ENCODE measurements at places on chromosomes 3 and 15.

DNA sequence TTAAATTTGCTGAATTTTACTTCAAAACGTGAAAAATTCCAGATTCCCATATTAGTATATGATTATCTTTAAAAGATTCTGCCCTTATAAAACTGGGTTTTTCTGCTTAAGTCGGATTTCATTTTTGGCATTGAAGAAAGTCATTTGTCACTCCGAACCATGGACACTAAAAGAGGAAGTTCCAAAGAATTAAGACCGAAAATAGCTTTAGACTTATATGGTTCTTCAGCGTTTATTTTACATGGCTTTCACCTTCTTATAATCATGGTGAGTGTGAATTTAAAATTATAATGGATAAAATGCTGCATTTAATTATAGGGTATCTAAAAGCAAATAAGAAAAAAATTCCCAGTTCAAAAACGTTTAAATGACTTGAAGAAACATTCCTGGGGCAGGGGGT is 1.0 kb downstream of the C3orf38 start:
- DNase-seq = no peak

GRCh38 chr3:127473244-127474024 is 117.1 kb downstream of the TPRA1 start:
- no peak for DNase-seq

DNA sequence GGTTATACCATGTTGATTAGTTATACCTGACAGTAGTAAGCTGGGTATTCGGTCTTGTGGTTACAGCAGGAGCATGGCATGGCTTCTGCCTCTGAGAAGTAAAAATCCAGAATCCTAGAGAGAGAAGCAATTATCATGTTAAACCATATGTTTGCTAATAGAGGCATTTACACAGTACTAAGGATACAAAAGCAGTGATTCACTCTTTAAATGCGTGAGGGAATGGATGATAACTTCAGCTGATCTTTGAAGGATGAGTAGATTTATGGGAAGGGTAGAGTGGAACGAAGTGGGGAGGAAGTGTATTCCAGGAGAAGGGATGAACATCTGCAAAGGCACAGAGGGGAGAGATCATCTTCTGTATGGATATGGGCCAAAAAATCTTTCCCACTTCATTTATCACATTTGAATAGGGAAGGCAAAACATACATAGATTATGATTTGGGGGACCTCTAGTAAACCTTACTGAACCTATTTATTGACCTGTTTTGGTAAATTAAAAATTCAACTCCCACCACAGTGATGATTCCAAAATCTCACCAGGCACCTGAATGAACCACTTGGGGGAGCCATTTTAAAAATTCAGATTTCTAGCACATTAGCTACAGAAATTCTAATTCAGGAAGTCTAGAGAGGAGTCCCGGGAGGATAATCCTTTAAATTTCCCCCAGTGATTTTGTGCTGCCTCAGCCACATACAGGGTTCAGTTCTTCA is 35.1 kb downstream of the IGSF10 start:
- no peak for DNase-seq

GRCh38 chr3:30259730-30260129 is 346.7 kb upstream of the TGFBR2 start:
- no peak for DNase-seq

- peak; percentile 11 for DNase-seq
Measured at GRCh38 chr15:48285329-48286214, 45.7 kb upstream of the DUT start.

GRCh38 chr3:28923994-28924393 is 356.9 kb upstream of the RBMS3 start:
- no peak for DNase-seq

DNA sequence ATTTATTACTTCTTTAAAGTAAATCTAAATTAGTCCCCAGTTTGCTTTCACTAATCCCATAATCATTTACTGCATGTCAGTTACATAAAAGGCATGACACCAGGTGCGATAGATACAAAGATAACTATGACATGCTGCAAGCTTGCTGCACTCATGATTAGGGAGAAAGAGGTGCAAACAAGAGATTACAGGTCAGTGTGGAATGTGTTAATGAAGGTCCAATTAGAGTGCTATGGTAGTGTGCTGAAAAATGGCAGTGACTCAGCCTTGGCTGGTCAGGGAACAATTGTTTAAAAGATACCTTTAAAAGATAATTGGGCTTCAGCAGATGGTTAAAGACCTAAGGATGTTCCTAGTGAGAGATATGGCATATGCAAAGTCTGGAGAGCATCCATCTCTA is 352.6 kb upstream of the TGFBR2 start:
- DNase-seq = no peak

- no peak for DNase-seq
Measured at GRCh38 chr3:14290631-14291385, 111.6 kb upstream of the SLC6A6 start.

- no peak for DNase-seq
Measured at GRCh38 chr15:79193103-79193502, 89.4 kb upstream of the ANKRD34C start.

DNA sequence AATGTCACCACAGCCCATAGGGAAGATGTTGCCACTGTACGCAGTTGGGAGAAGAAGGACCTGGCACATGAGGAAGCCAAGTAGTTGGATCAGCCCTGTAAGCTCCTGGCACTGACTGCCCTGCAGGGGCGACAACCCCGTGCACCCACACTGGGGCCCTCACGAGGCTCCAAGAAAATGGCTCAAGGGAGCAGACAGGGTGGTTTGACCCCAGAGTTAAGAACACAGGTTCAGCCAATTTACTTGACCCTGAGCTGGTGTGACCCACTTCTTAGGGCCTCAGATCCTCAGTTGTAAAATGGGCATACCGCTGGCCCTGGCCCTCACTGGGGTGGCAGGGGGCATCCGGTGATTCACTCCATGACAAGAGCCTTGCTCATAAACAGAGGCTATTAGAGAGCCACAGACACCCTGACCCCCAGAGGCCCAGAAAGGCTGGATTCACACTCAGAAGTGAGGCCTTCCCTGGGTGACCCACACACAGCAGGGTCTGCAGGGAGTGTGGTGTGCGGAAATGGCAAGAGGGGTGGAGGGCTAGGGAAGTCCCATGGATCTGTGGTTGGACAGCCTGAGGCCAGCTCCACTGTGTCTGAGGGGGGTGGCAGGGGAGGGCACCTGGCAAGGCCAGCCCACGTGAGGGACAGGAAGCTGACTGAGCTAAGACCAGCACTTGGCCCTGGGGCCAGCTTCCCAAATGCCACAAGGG is 1.7 kb upstream of the HHATL start:
- no peak for DNase-seq

GRCh38 chr3:31522152-31522551 is 10.6 kb upstream of the STT3B start:
- no peak for DNase-seq

DNA sequence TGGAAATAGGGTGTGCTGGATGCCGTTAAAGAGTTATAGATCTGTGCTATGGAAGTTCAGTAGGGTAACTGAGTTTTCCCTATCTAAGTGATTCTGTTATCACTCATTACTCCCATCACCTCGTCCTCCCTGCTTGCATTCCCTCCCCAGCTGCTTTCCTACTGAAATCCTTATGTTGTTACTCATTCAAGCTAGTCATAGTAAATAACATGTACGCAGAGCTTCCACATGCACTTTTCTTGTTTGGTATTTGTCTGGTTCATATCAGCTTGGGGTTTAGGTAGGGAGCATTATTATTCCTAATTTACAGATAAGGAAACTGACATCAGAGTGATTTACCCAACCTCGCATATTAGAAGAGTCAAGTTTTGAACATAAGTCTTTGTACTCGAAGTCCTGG is 135.1 kb downstream of the HCN4 start:
- DNase-seq = no peak

GRCh38 chr15:72057548-72058091 is 60.3 kb downstream of the MYO9A start:
- DNase-seq = no peak

- DNase-seq = no peak
Measured at GRCh38 chr3:34394978-34395748, 596.7 kb downstream of the PDCD6IP start.

DNA sequence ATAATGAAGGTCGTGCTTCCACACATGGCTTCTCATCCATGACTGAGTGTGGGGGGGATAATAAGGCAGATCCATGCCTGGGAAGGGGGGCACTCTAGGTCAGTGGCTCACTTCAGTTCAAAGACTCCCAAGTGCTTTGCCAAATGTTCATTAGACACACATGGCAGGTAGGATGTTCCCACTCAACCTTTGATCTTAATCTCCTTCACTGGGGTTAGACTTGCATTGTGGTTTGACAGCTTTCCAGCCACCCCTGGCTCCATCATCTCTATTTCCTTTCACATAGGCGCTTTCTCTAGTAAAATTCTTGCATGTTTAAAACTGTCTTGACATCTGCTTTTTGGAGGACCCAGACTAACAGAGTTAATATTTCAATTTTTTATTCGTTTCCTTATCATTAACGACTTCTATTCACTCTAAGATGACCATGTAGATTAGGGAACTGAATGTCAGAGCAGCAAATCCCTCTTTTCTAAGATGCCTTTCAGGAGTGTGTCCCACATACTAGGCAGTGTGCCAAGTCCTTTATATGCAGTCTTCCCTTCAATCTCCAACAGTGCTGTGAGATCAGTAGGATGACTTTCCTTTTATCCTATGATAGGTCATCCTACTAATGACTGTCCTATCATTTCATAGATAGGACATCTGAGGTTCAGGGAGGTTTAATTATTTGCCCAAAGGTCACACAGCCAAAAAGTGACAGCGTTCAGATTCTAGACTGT is 57.9 kb downstream of the BTD start:
- DNase-seq = no peak

DNA sequence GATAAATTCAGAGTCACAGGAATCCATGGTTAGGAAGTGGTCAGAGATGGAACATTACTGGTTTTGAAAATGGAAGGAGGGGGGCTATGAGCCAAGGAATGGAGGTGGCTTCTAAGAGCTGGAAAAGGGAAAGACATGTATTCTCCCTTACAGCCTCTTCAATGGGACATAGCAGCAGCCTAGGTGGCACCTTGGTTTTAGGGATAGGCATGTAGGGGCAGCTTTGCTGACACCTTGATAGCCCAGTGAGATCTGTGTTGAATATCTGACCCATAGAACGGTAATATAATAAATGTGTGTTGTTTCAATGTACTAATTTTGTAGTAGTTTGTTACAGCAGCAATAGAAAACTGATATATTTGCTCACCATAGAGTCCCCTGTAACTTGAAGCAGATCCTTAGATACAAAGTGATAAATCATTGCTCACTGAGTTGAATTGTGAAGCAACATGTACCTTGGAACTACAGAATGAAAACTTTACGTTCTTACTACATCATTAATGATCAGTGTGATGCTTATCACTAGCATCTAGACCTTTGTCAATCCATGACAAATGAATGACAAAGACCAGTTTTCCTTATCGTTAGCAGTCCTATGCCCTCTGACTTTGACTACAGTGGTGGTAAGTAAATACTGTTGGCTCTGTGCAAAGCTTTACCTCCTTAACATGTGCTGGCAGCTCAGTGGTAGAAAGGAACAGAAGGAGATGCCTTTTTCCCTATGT is 53.8 kb downstream of the TMEM45A start:
- DNase-seq = no peak

GRCh38 chr3:114846779-114847178 is 300.3 kb downstream of the ZBTB20 start:
- DNase-seq = no peak

DNA sequence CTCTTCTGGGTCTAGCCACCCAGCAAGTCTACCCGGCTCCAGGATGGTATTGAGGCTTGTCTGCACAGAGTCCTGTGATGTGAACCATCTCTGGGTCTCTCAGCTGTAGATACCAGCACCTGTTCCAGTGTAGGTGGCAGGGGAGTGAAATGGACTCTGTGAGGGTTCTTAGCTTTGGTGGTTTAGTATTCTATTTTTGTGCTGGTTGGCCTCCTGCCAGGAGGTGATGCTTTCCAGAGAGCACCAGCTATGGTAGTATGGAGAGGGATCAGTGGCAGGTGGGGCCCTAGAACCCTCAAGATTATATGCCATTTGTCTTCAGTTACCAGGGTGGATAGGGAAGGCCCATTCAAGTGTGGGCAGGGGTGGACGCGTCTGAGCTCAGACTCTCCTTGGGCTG is 283.4 kb upstream of the LYSMD4 start:
- DNase-seq = no peak

GRCh38 chr15:27683121-27683520 is 416.0 kb downstream of the OCA2 start:
- no peak for DNase-seq

DNA sequence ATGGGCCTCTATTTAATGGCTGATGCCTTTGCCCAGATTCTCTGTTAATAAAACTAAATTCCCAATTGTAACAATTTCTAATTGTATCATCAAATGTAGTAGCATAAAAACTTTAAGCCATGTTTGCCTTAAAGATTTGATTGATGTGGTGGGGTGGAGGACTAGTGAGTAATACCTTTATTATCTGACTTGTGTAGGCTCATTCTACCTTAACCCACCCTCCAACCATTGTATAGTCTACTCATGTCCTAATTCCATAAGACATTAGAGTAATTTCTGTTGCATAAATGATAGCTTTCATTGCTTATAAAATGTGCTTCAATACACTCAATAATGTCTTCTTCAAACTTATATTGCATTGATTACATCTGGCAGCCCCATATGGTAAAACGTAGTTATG is 25.8 kb downstream of the SERPINI1 start:
- DNase-seq = no peak

DNA sequence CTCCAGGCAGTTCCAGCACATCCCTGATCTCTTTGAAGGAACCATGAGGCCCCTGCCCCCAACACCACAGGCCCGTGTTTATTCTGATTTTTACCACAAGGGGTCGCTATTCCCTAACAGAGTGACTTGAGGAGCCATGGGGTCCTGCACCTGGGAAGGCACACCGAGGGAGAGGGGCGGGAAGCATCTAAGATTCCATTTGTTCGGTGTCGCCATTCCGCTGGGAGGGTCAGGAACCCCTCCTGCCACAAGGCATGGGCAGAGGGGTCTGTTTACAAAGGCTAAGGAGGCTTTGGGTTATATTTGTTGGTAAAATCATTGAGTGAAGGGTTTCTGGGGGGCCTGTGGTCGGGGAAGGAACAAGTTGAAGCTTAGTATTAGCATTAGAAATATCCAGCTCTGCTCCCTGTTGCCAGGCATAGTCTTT is 77.1 kb downstream of the WDR76 start:
- DNase-seq = peak; percentile 20

DNA sequence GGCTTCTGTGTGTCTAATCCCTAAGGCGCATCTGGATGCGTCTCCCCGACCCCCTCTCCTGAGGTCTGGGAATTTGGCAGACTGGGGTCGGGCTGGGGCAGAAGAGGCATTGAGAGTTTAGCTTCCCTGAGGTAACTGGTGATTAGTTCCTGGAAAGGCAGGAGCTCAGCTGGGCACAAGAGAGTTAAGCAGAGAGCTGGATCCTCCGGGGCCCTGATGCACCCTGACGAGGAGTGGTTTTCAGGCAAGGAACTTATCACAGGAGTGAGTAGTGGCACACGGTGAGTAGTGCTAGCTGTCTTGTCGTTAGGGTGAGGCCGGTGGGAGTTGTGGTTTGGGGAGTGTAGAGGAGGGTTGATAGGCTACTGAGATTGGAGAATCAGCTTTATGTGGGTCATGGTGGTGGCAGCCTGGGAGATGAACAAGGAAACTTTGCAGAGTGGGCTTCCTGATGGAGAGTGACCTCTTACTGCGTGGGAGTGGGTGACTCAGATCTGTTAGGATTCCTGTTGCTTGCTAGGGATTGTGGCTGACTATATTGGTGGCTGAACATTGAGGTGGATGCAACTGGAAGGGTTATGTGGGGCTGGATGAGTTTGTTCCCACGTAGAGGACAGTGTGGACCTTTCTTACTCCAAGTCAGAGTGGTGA is 897 bp downstream of the RAD54L2 start:
- no peak for DNase-seq
